ENCODE measurements at places on chromosomes 5 and 9.
A peak's percentile ranks its signal among the peaks of the same experiment; 100 is the strongest.

GRCh38 chr5:174706997-174707572, 17.3 kb upstream of the MSX2 start:
- H3K36me3 ChIP-seq = no peaks in the 10 kb centered on the region
- no peaks in the 10 kb centered on the region for H3K4me1 ChIP-seq
- H3K27ac ChIP-seq = no peak overlapping the region
- no peak overlapping the region for H3K4me3 ChIP-seq

GRCh38 chr5:132979367-132979940, 16.0 kb upstream of the AFF4 start:
- H3K27ac ChIP-seq = no peak overlapping the region
- peak; percentile 73 for DNase-seq
- H3K27me3 ChIP-seq = no peaks in the 10 kb centered on the region
- H3K4me3 ChIP-seq = no peak overlapping the region
- peaks cover 15% of the 10 kb centered on the region for H3K36me3 ChIP-seq
- peaks cover 6% of the 10 kb centered on the region for H3K4me1 ChIP-seq

- no peak overlapping the region for H3K27ac ChIP-seq
- peaks cover 35% of the 10 kb centered on the region for H3K27me3 ChIP-seq
- DNase-seq = no peak
- H3K36me3 ChIP-seq = no peaks in the 10 kb centered on the region
- H3K4me1 ChIP-seq = no peaks in the 10 kb centered on the region
Observed at GRCh38 chr9:73553295-73553694, 401.6 kb downstream of the ANXA1 start.

DNA sequence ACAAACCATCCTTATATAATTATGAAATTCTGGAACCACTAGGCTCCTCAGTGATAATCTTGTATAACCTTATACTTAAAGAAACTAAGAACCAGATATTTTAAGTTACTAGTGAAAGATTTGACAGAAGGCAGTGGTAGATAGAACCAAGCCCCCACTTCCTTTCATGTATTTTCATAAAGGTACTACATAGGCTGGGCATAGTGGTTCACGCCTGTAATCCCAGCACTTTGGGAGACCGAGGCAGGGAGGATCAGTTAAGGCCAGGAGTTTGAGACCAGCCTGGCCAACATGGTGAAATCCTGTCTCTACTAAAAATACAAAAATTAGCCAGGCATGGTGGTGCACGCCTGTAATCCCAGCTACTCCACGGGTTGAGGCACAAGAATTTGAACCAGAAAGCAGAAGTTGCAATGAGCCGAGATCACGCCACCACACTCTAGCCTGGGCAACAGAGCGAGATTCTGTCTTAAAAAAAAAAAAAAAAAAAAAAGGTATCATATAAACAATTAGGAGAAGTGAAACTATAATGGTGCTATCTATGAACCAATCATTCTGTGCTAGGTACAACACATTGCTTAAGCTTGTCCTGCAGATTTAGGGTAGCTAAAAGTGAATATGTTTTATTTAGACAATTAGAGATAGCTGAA, 27.9 kb upstream of the DTWD2 start:
- H3K27ac ChIP-seq = no peak overlapping the region
- H3K36me3 ChIP-seq = no peaks in the 10 kb centered on the region
- no peaks in the 10 kb centered on the region for H3K4me1 ChIP-seq

- H3K36me3 ChIP-seq = no peaks in the 10 kb centered on the region
- peaks cover 7% of the 10 kb centered on the region for H3K4me1 ChIP-seq
- no peak overlapping the region for H3K27ac ChIP-seq
- no peak for DNase-seq
- H3K27me3 ChIP-seq = no peaks in the 10 kb centered on the region
- no peak overlapping the region for H3K4me3 ChIP-seq
Observed at GRCh38 chr5:156593546-156593945, 256.5 kb upstream of the PPP1R2B start.

- H3K27me3 ChIP-seq = peaks cover 20% of the 10 kb centered on the region
- no peak overlapping the region for H3K4me3 ChIP-seq
- H3K36me3 ChIP-seq = no peaks in the 10 kb centered on the region
- H3K27ac ChIP-seq = no peak overlapping the region
Observed at GRCh38 chr5:1155191-1156032, 43.5 kb upstream of the SLC12A7 start.

- peaks cover 13% of the 10 kb centered on the region for H3K27me3 ChIP-seq
- no peak overlapping the region for H3K27ac ChIP-seq
- DNase-seq = peak; percentile 92
- no peaks in the 10 kb centered on the region for H3K36me3 ChIP-seq
- peaks cover 21% of the 10 kb centered on the region for H3K4me1 ChIP-seq
- no peak overlapping the region for H3K4me3 ChIP-seq
Observed at GRCh38 chr9:113808391-113809358, 67.4 kb upstream of the ZNF618 start.
